Activated naive CD8-positive, alpha-beta T cell treated with anti-CD3 and anti-CD28 coated beads, Interleukin-2, amount 50 U/mL, for 16 hours (primary cell): ENCODE measurements at places on chromosomes 6 and 20.

DNA sequence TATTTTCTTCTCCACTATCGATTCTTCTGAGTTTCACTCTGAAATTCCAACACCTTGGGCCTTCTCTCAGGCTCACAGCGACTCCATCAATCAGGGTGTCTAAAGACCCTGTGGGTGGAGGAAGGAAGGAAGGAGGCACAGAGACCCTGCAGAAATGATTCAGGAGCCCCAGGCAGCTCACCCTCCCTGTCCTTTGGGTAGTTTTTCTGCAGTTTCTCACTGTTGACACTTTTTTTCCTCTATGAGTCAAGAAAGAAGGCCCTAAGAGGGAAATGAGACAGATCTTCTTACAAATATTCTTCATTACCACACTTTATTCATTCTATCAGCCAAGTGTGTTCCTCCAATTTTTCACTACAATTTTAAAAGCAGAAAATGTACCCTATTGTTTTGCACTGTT, 34.2 kb upstream of the TBXT start:
- no peak for DNase-seq

DNA sequence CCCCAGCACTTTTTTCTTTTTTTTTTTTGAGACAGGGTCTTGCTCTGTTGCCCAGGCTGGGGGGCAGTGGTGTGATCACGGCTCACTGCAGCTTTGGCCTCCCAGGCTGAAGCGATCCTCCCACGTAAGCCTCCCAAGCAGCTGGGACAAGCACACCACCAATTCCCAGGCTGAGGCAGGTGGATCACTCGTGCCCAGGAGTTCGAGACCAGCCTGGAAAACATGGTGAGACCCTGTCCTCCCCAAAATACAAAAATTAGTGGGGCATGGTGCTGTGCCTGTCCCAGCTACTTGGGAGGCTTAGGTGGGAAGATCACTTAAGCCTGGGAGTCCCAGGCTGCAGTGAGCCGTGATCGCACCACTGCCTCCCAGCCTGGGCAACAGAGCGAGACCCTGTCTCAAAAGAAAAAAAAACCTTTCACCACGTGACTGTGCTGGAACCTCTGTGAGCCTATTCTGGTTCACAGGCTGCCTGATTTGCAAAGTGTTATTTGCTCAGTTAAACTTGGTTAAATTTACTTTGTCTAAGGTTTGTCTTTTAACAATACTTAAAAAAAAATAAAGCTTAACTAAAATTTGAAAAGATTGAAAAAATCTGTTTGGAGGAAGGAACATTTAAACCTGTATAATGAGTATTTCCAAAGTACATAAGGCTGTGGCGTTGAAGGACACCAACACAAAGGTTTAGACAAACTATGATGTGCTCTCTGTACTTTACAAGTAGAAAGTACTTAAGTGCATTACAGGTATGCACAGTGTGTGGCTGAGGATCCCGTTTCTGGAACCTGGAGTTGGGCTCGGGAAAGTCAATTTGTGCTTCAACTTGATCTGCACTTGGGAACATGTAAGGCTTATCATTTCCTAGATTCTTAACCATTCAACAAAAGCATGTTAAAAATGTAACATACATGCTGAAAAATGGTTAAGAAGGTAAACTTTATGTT, 55.0 kb downstream of the PPP1R3G start:
- DNase-seq = no peak

DNA sequence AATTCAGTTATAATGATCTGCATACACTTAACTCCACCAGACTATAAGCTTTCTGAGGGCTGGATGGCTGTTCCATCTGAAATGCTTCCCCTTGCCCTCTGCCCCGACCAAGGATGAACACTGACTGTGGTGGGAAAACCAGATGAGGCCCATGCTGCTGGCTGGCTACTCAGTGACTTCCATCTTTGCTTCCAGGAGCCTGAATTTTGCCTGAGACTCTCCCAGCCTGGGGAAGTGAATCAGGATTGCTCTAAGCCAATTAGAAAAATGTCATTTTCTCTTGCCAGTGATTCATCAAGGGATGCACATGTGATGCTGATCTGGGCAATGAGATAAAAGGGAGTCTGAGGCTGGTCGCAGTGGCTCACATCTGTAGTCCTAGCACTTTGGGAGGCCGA, 1.7 kb upstream of the TOMM34 start:
- no peak for DNase-seq

GRCh38 chr6:132728616-132729015, 14.8 kb upstream of the VNN1 start:
- DNase-seq = no peak

DNA sequence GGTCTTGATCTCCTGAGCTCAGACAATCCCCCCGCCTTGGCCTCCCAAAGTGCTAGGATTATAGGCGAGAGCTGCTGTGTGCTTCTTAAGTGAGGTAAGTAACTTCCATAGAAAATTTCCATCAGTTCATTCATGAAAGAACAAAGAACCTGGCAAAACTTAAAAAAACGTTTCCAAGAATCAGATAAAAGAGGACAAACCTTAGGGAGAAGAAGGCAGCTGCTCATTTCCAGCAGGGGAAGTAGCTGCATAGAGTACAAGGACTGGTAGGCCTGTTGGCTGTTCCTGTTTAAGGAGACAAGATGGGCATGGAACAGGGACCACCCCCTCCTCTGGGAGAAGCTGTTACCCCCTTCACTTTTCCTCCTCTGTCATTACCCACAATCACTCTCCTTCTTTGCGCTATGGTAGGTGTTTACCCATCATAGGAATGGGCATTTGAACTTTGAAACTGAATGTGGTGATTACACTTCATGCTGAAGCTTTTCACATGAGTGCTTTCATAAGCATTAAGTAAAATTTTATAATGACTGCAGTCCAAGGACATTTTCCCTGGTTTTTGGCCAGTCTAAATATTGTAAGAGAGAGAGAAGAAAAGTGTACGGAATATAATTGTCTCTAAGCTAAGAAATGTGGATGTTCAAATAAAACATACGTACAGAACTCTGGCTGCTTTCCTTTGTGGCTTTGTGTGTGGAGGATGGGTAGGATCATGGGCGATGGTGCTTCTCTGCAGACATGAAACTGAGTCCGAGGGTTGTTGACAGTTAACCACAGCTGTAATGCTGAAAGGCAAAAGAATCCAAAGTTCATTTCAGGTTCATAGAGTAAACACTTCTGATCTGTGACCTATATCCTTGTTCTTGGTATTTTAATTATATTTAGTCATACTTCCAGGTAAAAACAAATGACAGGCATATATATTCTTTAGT, 56.4 kb downstream of the CCN2 start:
- no peak for DNase-seq

GRCh38 chr6:28001351-28001750, 44.3 kb downstream of the OR2B6 start:
- no peak for DNase-seq

DNA sequence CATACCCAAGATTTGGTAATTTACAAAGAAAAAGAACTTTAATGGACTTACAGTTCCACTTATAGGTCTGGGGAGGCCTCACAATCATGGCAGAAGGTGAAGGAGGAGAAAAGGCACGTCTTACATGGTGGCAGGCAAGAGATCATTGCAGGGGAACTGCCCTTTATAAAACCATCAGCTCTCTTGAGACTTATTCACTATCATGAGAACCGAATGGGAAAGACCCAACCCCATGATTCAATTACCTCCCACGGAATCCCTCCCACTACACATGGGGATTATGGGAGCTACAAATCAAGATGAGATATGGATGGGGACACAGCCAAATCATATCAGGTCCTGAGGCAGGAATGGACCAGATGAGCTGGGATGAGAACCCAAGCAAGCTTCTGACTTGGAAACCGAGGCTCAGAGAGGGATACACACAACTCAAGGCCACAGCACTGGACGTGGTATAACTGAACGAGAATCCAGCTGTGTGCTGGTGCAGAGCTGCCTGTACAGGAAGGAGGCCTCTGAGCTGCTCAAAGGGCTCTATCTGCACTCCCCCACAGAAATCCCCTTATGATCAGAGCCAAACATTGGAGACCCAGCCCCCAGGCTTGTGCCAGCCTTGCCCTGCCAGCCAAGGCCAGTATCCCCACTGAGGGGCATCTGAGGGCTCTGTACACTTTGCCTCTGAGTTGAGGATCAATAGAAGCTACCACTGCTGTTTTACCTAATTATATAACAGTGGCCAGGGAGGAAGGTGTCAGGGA, 137.8 kb downstream of the CEBPB start:
- no peak for DNase-seq

- DNase-seq = no peak
These were observed 63.4 kb upstream of the AFDN start for GRCh38 chr6:167763056-167763944.

DNA sequence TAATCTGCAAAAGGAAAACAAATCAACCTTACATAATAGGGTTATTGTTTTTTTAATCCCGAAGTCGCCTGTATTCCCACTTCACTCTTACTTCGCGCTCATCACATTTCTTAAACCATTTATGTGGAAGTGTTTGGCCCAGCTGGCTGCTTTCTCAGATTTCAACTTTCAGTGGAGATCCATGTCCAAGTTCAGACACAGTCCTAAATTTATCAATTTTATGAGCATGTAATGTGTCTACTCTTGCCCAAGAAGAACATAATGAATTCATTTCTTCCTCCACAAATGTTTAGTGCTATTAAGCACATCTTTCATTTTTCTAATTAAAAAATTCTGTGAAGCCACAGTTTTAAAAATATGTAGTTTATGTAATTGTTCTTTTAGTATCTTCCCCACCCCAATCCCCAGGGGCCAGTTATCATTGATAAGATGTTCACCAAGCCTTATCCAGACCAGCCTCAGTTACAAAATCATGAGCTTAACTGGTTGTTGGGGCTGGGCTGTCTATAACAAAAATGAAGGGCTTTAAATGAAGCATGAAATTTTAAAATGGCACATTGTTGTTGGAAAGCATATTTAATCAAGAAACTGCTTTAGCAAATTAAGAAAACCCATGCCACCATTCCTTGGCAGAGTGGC, 151.7 kb downstream of the UST start:
- DNase-seq = no peak

DNA sequence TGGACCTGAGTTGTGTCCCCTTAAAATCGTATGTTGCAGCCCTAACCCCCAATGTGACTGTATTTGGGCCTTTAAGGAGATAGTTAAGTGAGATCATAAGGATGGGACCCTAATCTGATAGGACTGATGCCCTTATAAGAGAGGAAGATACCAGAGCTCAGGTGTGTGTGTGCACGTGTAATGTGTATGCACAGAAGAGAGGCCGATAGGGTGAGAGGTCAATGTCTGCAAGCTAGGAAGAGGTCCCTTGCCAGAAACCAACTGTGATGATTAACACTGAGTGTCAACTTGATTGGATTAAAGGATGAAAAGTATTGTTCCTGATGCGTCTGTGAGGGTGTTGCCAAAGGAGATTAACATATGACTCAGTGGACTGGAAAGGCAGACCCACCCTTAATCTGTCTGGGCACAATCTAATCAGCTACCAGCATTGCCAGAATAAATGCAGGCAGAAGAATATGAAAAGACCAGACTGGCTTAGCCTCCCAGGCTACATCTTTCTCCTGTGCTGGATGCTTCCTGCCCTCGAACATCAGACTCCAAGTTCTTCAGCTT, 299.8 kb downstream of the LRFN2 start:
- DNase-seq = no peak

GRCh38 chr6:20229881-20230280, 17.6 kb upstream of the MBOAT1 start:
- no peak for DNase-seq

GRCh38 chr6:149362289-149362688, 37.8 kb upstream of the SUMO4 start:
- no peak for DNase-seq

DNA sequence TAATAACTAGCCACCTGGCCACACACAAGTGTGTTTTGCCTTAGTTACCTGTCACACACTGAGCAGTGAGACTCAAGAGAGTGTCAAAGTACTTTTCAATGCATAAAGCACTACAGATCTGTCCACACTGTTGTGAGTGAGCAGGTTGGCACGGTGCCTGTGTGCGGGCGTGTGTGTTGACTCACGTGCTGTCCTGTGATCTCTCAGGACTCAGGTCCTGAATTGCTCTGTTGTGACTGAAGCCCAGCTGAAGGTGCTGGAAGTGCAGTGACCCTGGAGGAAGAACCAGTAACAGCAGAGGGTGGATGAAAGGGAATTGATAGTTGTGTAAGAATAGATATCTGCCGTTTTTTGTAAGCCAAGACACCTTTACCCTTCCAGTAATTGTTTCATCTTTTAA, 18.3 kb downstream of the SLC16A10 start:
- no peak for DNase-seq

DNA sequence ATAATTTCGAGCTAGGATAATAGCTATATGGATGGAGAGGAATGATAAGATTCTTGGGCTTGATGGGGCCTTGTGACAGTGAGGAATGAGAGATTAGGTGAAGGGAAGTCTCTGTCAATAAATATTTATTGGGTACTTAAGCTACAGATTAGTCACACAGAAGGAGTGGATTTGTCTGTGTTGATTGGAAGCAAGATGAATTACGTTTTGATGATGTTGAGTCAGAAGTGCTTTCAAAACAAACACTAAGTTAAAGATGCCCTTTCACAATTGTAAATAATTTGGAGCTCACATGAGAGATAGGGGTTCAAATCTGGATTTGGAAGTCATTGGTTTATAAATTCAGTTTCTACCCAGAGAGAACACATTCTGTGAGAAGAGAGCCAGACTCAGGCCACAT, 834.2 kb downstream of the KIF16B start:
- no peak for DNase-seq

DNA sequence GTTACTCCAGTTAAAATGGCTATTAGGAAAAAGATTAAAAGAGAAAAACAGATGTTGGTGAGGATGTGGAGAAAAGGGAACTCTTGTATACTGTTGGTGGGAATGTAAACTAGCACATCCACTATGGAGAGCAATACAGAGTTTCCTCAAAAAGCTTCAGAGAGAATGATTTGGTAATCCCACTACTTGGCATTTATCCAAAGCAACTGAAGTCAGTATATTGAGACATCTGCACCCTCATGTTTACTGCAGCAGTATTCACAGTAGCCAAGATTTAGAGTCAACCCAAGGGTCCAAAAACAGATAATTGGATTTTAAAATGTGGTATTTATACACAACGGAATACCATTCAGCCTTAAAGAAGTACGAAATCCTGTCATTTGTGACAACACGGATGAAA, 469.5 kb downstream of the QKI start:
- no peak for DNase-seq

- no peak for DNase-seq
These were observed 744.1 kb upstream of the GJE1 start for GRCh38 chr6:141388666-141389065.

- DNase-seq = no peak
These were observed 54.3 kb downstream of the ID4 start for GRCh38 chr6:19891451-19891850.

DNA sequence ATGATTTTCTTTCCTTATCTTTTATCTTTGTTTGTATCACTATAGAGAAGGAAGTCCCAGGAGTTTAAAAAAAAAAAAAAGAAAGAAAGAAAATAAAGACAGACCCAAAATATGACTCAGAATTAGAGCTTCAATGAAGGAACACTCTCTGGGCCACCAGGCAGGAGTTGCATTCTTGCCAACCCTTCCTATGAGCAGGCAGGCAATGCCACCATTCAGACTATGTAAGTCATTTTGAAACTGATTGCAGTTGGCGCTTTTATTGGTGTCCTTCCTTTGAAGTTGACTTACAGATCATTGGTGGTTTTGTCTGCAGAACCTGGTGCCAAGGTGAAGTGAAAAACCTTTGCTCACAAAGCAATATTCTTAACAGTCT, 50.3 kb downstream of the MYB start:
- no peak for DNase-seq

- DNase-seq = no peak
These were observed 124.8 kb downstream of the PRKN start for GRCh38 chr6:162602759-162603158.
